ENCODE measurements at places on chromosomes 11 and 22. TPM values are rescaled to one million over a fixed set of nuclear protein-coding genes. Genes with fewer than 3 reads are reported as not detected.

NRGN gene
- 1.4 TPM for total RNA-seq

CAT gene
- 8.5 TPM for total RNA-seq

DNA sequence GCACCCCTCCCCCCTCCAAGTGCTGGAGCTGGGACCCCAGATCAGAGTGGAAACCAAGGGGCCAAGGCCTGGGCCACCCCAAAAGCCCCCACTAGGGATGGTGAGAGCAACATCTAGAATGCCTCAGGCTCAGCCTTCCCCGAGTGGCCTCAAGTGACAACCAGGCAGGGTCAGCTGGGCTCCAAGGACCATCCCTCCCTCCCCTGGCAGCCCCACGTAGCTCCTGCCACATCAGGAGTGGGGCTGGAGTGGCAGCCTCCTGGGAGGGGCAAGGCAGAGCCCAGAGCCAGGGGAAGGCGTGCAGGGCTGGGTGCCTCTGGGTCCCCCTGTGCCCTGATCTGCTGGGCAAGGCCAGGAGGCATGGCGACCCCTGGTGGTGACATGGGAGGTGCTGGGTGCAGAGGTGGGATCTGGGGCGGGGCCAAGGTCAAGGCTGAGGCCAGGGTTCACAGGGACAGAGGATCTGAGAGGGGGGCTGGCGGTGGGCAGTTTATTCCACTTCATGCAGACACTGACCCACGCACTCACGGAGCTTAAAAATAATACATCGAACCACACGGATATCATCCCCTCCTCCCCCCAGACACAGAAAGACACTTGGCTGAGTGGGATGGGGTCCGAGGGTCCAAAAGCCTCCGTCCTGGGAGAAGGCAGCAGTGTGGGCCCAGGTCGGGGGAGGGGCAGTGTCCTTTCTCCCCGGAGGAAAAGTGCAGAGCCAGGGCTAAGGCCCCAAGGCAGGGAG lies 15.8 kb upstream of the EHD1 start:
- DNase-seq = peak; percentile 91

DNA sequence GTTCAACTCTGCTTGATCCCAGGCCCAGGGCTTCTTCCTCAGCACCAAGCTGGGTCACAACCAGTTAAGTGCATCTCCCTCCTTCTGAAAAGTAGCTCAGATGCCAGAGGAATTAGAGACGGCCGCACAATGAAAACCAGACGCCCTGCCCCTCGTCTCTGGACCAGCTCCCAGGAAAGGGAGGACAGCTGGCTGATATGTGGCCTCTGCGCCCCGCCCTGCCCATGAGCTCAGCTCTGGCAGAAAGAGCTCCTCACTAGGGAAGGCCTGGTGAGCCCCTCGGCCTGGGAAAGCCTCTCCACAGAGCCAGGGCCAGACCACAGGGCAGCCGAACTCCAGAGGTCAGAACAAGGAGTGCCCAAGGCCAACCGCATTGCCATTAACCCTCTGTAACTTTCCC lies 18.1 kb upstream of the SCGB1A1 start:
- DNase-seq = no peak
